ENCODE measurements at places on chromosomes 6 and 20. TPM values are rescaled to one million over a fixed set of nuclear protein-coding genes. Genes with fewer than 3 reads are reported as not detected.

GRCh38 chr6:101640131-101640530 is 246.6 kb downstream of the GRIK2 start:
- no peak for DNase-seq

GRCh38 chr20:48019940-48020339 is 234.7 kb upstream of the SULF2 start:
- DNase-seq = no peak

Gene FNDC1
- total RNA-seq = under 0.01 TPM

DNA sequence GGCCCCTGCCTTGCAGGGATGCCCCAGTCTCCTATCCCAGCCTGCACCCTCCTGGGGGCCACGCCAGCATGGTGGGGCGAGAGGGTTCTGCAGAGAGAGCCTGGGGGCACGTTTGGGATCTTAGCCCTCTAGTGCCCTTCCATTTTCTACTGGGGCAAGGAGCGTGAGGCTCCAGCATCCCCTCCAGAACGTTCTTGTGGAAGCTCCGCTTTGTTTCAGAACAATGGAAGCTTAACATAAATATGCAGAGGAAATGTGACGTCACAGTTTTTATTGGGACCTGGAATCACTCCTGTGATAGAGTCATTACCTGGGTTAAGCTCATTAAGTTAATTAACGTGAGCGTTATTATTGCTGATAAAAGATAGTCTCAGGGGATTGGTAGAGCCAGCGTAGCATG is 19.6 kb downstream of the BHLHE23 start:
- DNase-seq = no peak

DNA sequence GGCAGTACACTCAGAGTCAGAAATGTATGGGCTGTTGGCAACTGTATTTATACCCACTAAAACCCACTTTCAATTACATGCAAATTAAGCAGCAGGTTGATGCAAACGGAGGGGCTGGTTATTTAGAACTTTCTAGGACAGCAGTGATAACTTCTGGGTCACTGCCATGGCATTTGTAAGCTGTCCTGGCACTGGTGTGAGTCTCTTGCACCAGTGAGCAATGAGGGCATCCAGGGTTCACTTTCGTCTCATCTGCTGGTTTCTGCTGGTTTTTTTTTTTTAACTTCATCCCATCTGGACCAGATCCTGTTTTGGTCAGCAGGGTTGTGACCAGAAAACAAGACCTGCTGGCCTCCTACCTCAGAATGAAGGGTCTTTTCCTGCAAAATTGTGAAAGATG is 49.2 kb downstream of the CDH26 start:
- DNase-seq = no peak

Gene TRAPPC3L
- total RNA-seq = not detected

DNA sequence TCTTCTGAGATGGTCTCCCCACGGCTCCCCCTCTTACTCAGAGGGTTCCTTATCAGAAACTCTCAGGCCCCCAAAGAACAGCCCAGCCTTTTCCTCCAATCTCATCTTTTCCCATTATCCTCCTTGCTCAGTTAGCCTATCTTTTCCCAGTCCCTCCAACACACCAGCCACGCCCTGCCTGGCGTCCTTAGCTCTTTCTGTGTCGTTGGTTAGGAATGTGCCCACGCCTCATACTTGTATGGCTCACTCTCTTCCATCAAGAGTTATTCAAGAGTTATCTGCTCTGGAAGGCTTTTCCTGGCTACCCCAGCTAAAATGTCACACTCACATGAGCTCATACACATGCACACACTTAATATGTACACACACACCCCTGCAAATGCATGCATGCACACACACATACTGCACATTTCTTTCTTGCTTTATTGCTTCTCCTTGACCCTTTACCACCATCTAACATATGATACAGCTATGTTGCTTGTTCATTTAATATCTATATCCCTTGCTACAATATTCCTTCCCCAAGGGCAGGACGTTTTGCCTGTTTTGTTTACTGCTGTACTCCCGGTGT is 37.6 kb downstream of the SLC2A10 start:
- no peak for DNase-seq

DNA sequence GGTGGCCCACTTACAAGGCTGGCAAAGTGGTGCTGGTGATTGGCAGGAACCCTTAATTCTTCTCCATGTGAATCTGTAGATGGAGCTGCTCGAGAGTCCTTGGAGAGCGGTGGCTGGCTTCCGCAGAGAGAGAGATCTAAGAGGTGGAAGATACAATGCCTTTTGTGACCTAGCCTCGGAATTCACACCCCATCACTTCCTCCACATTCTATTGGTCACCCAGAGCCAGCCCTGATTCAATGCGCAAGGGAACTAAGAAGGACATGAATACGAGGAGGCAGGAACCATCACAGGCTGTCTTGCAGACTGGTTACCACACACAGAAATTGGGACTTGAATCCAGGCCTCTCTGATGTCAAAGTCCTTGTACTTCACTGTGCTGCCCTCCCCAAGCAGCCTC is 128.9 kb upstream of the PROKR2 start:
- no peak for DNase-seq

DNA sequence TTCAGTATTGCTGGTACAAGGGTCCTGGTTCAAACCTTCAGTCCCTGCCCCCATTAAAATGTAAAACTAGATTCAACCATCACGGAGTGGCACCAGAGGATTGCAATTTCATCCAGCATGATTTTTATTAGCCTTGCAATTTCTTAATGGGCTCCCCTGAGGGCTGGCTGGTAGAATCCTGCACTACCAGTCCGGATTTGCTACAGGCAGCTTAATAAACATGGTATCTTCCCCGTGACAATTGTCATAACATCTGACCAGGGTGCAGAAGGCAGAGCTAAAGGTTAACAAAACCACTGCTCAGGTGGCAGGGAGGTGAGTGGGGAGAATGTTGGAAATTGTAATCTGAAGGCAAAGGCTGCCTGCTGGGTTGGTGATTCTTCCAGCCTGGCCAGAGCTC is 94.5 kb downstream of the PKHD1 start:
- no peak for DNase-seq

DNA sequence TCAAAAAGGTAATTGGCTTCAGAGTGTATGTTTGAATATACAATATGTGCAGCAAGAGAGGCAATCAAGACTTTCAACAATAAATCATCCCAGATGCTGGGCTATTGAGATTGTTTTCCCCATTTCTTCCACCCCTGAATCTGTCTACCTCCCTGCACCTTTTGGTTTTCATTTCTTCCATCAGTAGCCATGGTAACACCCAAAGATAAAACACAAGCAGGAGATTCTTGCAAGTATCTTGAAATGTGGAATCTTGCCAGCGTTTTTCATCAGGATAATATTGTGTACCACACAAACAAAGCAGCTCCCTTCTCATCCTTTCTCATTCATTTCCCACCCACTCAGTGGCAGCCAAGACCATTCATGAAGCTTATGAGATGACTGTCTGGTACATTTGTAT is 73.0 kb upstream of the NRSN1 start:
- no peak for DNase-seq

Gene GFOD1
- total RNA-seq = 17.5 TPM

- no peak for DNase-seq
Observed at GRCh38 chr6:138480279-138480949, 18.9 kb downstream of the NHSL1 start.

DNA sequence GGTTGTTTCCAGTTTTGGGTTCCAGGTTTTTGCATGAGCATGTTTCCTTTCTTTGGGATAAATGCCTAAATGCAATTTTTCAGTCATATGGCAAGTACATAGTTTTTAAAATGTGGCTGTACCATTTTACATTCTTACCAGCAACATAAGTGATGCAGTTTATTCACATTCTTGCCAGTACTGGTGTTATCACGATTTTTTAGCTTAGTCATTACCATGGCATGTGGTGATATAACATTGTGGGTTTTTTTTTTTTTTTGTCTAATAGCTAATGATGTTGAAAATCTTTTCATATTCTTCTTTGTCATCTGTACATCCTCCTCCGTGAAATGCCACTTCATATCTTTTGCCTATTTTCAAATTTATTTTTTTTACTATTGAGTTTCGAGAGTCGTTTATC is 2.9 kb upstream of the TDRD6 start:
- no peak for DNase-seq

DNA sequence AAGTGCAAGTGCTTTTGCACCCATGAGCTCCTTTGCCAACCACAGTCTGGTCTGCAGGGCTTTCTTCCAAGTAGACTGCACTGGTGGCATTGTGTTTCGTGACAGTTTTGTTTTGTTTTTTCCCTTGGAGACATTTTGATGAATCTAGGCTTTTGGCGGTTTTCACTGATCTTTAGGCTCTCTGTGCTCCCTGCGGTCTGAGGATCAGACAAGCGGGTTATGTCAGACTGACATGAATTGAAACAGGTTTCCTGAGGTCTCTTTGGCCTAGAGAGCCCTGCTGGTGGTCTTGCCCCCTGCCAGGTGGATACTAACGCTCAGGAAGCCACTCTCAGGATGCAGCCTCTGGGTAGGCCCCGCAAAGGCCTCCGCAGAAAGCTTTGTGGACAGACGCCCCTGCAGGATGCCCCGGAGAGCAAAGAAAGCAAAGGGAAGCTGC is 555.4 kb upstream of the AGPAT4 start:
- DNase-seq = no peak

DNA sequence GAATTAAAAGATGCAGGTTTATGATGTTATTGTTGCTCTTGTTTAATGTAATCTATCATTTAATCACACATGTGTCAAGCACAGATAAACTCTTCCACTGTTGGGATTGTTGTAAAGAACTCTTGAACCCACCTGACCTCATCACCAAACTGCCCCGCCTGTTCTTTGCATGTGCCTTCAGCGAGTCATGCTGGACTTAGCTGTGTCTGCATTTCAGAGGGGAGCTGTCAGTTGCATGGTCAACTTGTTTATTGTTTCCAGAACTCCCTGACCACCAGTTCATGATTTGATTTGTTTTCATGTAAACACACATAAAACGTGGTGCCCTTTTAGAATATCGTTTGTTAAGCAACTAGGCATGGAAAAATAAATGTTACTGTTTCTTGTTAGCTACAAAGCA is 93.6 kb downstream of the KHDC1L start:
- no peak for DNase-seq

DNA sequence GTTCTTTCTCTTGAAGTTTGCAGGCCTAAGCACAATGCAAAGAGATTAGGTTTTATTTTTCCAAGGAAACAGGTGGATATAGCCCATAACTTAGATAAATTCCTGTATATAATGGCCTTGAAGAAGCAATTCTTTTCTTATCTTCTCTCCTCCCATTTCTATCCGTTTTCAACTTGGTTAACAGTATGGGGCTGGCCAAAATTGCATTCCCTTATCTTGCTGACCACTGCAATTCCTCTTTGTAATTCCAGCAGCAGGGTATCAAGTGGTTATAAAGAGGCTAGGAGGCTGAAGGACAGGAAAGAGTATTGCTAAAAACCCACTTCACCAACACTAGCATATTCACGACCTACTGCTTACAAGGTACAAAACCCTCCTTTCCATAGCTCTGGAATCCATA is 643.5 kb upstream of the ID4 start:
- no peak for DNase-seq

Gene MYLIP
- 35.8 TPM for total RNA-seq

Gene SLPI
- total RNA-seq = not detected

- no peak for DNase-seq
Observed at GRCh38 chr20:41133709-41134361, 3.5 kb upstream of the PLCG1 start.

DNA sequence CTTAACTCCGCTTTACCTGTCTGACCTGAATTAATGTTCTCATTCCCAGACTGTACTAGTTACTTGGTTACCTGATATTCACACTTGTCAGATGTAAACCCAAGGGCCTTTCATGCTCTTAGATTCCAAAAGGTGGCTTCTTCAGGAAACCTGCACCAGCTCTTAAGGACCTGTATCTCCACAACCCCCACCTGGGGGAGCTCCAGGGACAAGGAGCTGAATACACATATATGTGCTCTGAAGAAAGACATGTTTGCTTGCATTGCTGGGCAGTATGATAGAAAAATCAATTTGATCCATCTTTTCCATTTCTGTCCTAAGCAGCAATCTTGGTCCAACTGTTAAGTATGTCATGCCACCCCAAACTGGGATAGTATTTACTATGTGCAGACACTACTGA is 64.8 kb upstream of the POU3F2 start:
- DNase-seq = peak; percentile 3

GRCh38 chr6:142013287-142013686 is 119.4 kb upstream of the GJE1 start:
- DNase-seq = no peak

DNA sequence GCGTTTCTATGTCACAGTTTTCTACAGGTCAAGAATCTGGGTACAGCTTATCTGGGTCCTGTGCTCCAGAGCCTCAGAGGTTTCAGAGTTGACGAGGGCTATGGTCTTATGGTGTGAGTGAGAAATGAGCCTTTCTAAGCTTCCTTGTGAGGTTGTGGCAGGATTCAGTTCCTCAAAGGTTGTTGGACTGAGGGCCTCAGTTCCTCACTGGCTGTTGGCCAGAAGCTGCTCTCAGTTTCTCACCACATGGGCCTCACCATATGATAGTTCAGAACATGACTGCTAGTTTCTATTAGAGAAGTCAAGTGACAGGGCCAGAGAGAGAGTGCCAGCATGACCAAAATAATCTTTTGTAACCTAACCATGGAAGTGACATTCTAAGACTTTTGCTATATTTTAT is 96.1 kb downstream of the NUS1 start:
- no peak for DNase-seq

DNA sequence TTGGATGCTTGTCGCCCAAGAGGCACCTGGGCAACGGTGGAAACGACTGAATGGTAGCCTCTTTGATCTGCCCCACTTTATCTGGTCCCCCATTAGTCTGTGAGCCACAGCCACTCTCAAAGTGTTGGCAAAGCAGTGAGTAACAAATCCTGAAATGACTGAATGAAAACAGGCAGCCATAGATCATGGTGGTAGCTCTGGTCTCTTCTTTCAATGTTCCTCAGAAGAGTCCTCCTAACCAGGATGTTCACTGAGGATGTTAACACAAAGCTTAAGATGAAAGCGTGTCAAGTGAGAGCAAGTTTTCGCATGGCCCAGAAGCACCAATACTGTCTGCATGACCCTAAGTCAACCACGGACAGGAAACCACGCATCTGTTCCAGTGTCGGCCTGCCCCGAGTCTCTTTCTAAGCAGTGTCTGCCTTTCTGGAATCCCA is 107.3 kb downstream of the IRF4 start:
- no peak for DNase-seq
